ENCODE measurements at places on chromosomes 2 and 18.

DNA sequence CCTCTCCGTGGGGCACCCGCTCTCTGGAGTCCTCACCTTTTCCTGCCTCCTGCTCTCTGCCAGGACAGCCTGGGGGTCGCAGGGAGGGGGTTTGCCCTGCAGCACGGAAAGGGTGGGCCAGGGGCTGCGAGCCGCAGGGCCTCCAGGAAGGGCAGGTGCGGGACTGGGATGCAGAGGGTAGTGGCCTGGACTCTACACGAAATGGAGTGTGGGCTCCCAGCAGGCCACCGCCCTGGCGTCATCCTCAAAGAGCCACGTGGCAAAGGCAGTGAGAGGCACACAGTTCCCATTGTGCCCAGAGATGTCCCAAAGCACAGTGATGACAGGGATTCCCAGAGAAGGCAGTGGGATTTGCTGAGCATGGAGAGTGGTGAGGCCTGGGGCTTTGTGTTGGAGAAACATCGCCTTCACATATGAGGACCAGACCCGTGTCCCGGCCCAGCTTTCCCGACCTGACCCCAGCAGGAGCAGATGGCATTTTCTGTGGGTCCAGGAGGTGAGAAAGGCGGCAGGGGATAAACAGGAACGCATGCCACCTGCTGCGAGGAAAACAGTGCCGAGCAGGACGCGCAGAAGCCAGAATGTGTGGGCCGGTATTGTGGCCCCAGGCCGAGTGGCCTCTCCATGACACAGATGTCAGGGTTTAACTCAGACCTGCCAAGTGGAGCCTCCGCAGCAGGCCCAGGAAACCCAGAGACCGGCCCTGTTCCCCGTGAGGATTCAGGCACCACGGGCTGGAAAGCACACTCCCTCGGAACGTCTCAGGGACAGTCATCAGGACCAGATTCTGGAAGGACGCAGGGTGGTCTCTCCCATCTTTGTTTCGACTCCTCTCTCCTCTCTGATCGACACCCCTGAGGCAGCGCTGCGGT is 855.5 kb upstream of the SALL3 start:
- no peak for DNase-seq

GRCh38 chr2:108293850-108294249 is 5.2 kb downstream of the SULT1C2 start:
- no peak for DNase-seq

DNA sequence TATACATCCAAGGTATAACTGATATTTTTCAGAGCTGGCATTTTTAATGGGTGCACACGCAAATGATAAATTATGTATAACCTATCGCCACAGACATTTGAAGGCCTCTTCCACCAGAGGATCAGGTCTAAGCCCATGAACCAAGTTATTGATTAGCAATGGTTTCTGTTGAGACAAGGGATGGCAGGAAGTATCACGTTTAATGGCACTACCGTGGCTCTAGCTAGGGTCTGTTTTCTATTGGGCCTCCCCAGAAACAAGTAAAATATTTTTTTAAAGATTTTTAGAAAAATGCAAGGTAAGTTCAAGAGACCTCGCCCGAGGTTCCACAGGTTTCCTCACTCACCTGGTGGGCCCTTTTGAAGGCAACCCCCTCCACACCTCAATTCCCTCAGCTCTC is 667 bp downstream of the GFPT1 start:
- no peak for DNase-seq

GRCh38 chr2:224532931-224533330 is 52.2 kb downstream of the CUL3 start:
- DNase-seq: no peak

DNA sequence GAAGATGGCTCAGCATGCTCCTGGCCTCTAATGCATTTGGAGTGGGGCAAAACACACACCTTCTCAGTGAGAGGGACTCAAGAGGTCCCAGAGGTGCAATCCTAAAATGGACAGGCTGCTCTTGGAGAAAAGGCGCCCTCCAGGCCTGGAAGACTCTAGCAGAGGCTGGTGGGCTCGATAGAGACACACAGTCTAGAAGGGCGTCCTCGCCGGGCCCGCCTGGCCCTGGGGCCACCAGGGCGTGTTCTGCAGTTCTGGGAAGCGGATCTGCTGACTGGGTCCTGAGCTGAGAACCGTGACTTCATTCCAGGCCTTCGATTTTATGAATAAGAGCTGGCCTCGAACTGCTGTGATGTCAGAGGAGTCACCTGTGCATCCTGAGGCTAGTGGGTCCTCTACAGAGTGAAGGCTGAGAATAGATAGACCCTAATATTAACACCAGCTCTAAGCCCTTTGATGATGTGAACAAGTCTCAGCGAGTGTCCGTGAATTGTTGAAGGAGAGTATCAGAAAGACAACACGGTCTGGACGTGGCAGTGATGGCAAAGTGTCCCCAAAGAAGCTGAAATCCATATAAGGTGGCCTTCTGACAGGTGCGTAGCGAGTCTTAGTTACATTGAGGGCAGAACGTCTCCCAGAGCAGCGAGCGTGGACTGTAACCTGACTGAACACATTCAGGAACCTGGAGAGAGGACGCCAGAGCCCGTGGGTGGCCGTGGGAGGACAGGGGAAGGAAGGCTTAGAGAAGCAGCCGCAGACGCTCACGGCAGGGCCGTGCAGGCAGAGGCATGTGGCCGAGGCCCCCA is 136.9 kb downstream of the PTGR3 start:
- no peak for DNase-seq

DNA sequence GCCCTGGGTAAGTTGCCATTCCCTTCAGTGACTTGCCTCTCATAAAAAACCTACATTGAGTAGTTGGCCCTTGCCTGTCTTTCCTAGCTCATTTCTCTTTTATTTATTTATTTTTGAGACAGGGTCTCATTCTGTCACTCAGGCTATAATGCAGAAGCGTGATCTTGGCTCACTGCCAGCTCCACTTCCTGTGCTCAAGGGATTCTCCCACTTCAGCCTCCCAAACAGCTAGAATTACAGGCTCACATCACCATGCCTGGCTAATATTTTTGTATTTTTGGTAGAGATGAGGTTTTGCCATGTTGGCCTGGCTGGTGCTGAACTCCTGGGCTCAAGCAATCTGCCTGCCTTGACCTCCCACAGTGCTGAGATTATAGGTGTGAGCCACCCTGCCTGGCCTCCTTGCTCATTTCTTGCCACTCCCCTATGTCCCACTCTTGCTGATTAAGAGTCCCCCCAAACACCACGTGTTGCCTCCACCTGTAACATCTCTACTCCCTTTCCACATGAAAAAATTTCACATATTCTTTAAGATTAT is 12.6 kb downstream of the EVA1A start:
- DNase-seq: no peak

DNA sequence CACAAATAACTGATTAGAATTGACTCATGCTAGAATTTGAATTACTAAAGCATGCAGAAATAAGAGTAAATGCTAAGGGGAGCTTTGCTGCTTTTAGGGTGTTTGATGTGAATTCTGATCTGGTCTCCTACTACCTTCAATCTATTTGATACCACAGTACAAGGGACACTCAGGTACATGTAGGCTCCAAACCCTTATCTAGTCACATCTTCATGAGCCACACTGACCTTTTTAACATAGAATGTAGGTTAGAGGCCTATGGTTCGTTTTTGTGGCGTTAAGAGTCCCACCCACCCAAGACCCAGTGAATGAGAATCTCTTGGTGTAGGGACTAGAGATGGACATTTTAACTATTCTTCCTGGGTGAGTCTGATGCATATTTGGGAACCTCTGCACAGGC is 65.7 kb downstream of the PLCL1 start:
- no peak for DNase-seq

DNA sequence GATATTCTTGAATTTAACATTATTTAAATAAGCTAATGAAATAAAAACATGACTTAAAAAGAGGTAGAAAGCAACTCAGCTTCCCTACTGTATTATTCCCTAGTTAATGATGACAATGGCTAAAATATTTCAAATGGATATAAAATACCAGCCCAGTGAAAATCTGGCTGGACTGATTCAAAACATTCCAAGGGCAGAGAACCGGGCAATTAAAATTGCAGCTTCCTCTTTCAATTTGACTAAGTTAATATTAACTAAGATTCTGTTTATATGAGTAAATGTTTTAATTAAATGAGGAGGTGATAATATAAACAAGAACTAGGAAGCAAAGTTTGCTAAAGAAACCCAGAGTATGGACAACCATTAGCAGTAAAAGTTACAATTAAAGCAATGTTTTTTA is 65.6 kb downstream of the RAPH1 start:
- DNase-seq: no peak

GRCh38 chr2:197599285-197599965 is 76.0 kb downstream of the RFTN2 start:
- peak; percentile 47 for DNase-seq

DNA sequence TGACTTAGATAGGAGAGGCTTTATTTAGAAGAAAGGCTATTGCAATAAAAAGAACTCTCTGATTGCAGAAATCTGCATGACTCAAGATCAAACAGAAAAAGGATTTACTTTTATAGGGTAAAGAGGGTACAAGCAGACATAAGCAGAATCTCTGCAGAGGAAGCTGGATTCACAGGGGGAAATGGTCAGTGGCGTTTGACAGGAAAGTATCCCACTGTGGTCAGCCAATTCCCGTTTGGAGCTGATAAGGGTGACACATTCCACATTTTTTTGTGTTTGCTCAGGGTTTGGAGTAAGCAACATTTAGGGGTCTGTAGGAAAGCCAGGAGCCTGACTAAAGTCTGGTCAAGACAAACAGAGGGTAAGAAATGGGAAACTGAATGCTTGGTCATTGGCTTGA is 23.9 kb upstream of the SCYGR5 start:
- DNase-seq: no peak

GRCh38 chr2:60516383-60516811 is 37.1 kb downstream of the BCL11A start:
- no peak for DNase-seq

- no peak for DNase-seq
These were observed 58.5 kb upstream of the KCNJ3 start for GRCh38 chr2:154640000-154640399.

- no peak for DNase-seq
These were observed 356.6 kb downstream of the SPAG16 start for GRCh38 chr2:213640738-213641425.

DNA sequence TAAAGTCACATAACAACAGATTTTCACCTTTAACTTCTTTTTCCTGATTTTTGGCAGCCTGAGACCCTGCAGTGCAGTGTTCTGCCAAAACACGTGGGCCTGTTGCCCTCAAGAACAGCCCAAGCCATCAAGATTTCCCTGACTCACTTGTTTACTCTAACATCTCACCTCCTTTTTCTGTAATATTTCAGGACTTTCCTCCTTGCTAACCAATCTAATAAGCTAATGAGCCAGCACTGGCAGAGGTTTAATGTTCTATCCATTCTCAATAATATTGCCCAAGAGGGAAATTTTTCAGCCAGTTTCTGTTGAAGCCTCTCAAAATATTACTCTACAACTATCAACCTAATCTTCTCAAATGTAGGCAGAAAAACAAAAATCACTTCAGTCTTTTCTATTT is 635.2 kb downstream of the DPP10 start:
- no peak for DNase-seq

GRCh38 chr2:205903549-205904129 is 182.3 kb downstream of the INO80D start:
- DNase-seq: peak; percentile 8

DNA sequence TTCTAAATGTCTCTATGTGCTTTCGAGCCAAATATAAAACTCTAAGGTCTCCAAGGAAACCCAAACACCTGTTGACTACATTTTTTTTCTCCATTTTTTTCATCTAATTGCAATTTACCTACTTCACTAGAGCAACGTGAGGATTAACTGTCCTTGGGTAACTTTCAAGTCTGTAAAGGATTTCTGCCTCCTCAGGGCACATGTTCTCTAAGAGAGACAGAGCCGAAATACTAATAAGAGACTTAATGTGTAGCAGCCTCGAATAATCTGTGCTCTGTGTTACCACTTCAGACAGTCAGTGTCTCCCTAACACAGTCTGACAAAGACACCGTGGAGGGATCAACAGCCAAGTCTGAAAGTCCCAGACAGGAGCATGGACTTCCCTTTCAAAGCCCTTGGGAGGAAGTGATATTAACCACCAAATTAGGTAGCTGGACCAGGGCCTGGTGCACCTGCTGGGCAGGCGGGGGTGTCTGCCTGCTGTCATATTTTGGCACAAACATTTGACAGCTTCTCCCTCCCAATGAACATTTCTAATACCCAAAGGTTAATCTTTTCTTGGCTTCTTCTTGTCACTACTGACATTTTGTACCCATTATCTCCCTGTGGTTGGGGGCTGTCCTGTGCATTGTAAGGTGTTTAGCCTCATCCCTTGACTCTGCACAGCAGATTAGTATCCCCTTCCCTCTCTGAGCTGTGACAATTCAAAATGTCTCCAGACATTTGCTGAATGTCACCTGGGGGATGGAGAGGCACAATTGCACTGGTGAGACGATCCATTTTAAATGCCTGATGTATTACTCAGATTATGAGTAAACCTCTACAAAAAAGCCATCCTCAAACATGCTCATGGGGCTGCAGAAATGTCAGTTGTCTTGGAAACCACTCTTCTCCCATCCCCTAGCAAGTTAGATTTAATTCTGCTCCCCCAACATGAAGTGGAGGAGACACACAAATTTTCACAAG is 45.7 kb upstream of the LYPD1 start:
- DNase-seq: no peak

DNA sequence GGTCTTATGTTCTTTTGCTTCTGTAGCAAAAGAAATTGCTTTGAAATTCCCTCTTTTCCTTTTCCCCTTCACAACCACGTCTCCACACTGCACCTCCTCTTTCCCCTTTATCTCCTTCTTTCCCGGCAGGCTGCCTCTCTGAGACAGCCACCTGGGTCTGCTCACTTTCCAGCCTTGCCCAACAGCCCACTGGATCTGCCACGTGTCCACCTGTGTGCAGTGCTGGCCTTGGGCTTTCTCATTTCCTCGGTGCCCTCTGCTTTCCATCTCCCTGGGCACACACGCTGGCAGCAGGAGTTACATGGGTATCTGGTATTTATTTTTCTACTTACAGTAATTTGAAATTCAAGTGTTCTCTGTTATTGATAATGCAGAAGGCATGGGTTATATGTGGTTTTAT is 213.4 kb upstream of the LYPD1 start:
- no peak for DNase-seq

GRCh38 chr18:44609181-44609941 is 71.3 kb upstream of the SETBP1 start:
- DNase-seq: no peak

- DNase-seq: no peak
These were observed 157.3 kb upstream of the ALKAL2 start for GRCh38 chr2:444937-445884.

DNA sequence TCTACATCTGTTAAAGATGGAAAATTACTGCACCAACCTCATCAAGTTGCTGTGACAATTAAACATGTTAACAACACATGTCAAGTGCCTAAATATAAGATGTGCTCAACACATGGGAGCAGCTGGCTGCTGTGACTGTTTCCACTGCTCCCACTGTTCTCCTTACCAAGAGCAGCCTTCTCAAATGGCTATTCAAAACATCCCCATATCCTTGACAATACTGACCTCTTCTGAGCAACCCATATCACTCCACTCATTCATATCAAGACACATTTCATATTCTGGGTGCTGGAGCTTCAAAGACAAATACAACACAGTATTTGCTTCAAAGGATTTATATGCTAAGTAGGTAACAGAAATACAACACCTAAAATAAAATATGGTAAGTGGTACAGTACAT is 60.3 kb downstream of the PIAS2 start:
- no peak for DNase-seq

- DNase-seq: no peak
These were observed 82.6 kb downstream of the ASB1 start for GRCh38 chr2:238509151-238509835.

GRCh38 chr2:230939066-230939591 is 14.1 kb upstream of the GPR55 start:
- DNase-seq: no peak

- DNase-seq: no peak
These were observed 111.5 kb downstream of the GALNT3 start for GRCh38 chr2:165682546-165682945.

Data from NCI-H460 (cell line).